ENCODE measurements at places on chromosomes 3 and 15.

DNA sequence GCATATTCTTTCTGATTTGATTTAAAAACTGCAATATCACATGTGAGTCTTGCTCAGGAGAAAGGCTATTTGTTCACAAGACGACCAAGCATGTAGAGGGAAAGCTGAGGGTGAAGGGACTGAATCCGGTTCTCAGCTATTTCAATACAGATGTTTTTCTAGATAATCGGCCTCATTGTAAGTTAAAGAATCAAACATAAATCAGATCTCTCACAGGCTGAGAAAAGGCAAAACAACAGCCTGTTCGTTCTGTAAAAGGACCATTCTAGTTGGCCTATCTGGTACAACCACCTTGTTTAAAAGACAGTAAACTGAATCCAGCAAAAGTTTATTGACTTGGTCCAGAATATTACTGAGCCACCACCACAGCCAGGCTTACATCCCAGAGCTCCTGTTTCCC lies 1045.7 kb upstream of the CFAP20DC start:
- no peak for DNase-seq

- no peak for DNase-seq
These were observed 102.5 kb downstream of the ZMAT3 start for GRCh38 chr3:178969004-178969700.

GRCh38 chr3:158731938-158732855 lies at the start of gene RARRES1:
Gene RARRES1, minus strand, starts transcription at chr3:158732457. Its CDS starts 42 bp downstream, at chr3:158732415.
- peak; percentile 39 for DNase-seq

DNA sequence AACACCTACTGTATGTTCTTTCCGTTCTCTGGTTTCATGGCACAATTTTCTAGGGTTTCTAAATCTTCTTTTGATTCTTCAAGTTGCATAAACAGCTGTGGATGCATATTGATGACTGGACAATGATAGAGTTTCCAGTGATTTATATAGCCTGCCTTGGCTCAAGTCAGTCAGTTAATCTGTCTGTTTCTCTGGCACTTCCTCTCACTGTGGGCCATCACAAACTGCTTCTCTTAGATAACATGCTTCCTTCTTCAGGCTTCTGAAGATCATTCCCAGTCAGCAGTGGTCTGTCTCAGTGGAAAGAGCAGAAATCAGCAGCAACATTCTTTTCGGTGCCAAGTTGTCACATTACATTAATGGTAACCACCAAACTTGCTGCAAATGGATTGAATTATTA lies 207.2 kb downstream of the RYR3 start:
- DNase-seq = no peak

DNA sequence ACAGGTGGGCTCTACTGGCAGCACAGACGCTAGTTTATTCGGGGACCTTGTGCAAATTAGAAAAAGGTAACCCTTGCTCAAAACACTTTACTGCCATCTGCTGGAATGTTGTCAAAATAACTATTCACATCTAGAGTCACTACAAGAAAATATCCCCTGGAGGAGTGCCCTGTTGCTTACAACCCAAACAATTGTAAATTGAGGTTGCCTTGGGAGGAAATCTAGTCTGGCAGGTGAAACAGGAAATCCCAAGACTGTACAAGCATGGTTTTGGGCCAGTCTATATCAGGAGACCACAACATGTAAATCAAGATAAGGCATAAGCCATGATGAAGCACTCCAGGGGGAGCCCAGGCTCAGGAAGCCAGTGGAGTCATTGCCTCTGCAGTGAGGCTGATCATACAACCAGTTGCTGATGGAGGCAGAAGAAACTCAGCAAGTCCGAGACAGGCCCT lies 136.8 kb upstream of the ACP3 start:
- DNase-seq = peak; percentile 65

- no peak for DNase-seq
These were observed 869.2 kb downstream of the DIPK2A start for GRCh38 chr3:144840866-144841265.

DNA sequence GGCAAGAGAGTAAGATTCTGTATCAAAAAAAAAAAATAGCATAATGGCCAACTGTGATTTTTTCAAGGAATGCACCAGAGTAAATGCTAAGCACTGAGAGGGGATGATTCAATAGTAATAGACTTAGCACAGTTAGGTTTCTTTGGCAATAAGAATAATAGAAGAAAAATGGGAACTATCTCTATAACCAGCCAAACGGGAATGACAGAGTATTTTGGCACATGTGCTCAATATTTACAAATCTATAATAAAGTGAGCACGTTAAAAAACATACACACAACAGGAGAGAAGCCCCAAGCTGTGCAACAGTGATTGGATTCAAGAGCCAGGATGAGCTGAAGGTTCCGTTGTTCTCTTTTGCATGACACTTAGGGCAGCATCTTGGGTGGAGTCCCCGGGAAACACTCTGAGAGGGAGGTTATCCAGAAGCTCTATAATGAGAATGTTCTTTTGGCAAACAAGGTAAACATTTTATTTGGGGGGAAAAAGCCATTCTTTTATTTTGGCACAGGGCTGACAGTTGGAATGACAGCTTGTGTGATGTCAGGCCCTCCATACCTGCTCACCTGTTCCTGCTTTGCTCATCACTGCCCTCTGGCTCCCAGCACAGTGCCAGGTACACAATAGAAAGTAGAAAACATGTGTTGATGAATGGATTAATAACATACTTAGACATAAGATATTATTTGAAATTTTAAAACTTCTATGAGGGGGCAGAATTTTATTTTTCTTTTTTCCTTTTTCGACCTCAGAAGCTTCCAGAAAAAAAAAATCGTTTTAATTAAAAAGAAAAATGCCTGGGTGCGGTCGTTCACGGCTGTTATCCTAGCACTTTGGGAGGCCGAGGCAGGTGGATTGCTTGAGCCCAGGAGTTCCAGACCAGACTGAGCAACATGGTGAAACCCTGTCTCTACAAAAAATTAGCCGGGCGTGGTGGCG lies 44.0 kb upstream of the MUC4 start:
- no peak for DNase-seq

- no peak for DNase-seq
These were observed 79.8 kb downstream of the NR1I2 start for GRCh38 chr3:119861681-119862080.

- no peak for DNase-seq
These were observed 356.3 kb upstream of the PROK2 start for GRCh38 chr3:72141264-72141663.

- peak; percentile 95 for DNase-seq
These were observed 438.7 kb upstream of the KCNMB2 start for GRCh38 chr3:178097576-178097975.

- peak; percentile 73 for DNase-seq
These were observed 1.1 kb downstream of the TMEM158 start for GRCh38 chr3:45224824-45225464.

Data from AG10803 (cell line).